Aortic smooth muscle cell (primary cell): ENCODE measurements at places on chromosomes 4 and X. TPM values are rescaled to one million over a fixed set of nuclear protein-coding genes. Genes with fewer than 3 reads are reported as not detected.

STPG2 gene
- total RNA-seq: 0.06 and 0.13 TPM in 2 replicates

FAM9B gene
- total RNA-seq: not detected in 2 replicates

GATA1 gene
- total RNA-seq: not detected in 2 replicates

DCAF8L2 gene
- total RNA-seq: 0.13 TPM in 1 of 2 replicates, not detected in the other

TEX13C gene
- not detected in 2 replicates for total RNA-seq

CHRDL1 gene
- total RNA-seq: under 0.01 TPM in 1 of 2 replicates, not detected in the other

CT83 gene
- total RNA-seq: not detected in 2 replicates

CTAG1A gene
- not detected in 2 replicates for total RNA-seq

ALB gene
- total RNA-seq: 0.50 TPM in 1 of 2 replicates, not detected in the other

PPP2R3B gene
- total RNA-seq: 10.7 and 17.8 TPM in 2 replicates

FATE1 gene
- not detected in 2 replicates for total RNA-seq

TXK gene
- 0.13 and 0.56 TPM in 2 replicates for total RNA-seq

XK gene
- total RNA-seq: 0.06 and 0.13 TPM in 2 replicates

TLR7 gene
- not detected in 2 replicates for total RNA-seq

PDHA1 gene
- 105 and 127 TPM in 2 replicates for total RNA-seq

DGAT2L6 gene
- not detected in 2 replicates for total RNA-seq

ARHGAP24 gene
- total RNA-seq: 42.5 and 53.0 TPM in 2 replicates

ACSL1 gene
- total RNA-seq: 29.6 and 31.5 TPM in 2 replicates

MGST2 gene
- 6.7 and 6.9 TPM in 2 replicates for total RNA-seq

UNC5C gene
- 3.3 and 4.8 TPM in 2 replicates for total RNA-seq

CENPVL1 gene
- not detected in 2 replicates for total RNA-seq

TLR3 gene
- 3.7 and 6.9 TPM in 2 replicates for total RNA-seq

PITX2 gene
- total RNA-seq: not detected in 2 replicates
